ENCODE measurements at places on chromosomes 7 and 10. TPM values are rescaled to one million over a fixed set of nuclear protein-coding genes. Genes with fewer than 3 reads are reported as not detected.

The ARMC3 gene
- 0.33 TPM for total RNA-seq

The OR2A5 gene
- not detected for total RNA-seq

The SPDYE2B gene
- not detected for total RNA-seq

The ZC3HAV1L gene
- total RNA-seq = 12.5 TPM

The PNLIPRP3 gene
- 0.66 TPM for total RNA-seq

The PPP1R9A gene
- total RNA-seq = 19.3 TPM

The DOCK1 gene
- total RNA-seq = 69.2 TPM

The ZNF488 gene
- not detected for total RNA-seq

The CRYGN gene
- total RNA-seq = not detected

DNA sequence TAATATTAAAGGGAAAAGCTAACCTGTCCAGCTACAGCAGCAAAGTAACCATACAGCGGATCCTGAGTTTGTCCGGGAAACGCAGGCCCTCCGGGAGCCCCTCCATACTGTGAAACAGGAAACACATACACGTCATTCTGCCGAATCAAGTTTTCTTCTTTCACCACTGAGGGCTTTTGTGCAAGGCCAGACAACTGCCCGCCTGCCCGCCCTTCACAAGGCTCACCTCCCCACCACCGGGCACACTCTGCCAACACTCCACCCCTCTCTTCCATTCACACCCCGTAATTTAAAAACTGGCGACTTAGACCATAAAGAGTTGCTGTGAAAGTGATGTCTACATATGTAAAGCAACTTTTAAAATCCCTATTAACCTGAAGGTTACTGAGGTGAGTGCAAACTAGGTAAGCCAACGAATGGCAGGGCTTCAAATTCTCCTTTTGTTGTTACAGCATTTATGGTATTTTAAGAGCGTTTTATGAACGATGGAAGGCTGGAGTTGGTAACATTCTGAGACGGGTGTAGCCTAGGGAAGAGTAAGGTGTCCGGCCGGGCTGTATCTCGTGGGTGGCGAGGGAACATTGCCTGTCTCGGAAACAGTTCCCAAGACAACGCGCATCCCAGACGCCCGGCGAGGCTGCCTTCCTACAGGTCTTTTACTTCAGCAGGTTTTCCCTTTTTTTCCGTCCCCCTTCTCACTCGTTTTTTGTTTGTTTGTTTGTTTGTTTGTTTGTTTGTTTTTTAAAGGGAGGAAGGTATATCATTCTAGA, 817 bp downstream of the SRI start:
- DNase-seq = peak; percentile 48

DNA sequence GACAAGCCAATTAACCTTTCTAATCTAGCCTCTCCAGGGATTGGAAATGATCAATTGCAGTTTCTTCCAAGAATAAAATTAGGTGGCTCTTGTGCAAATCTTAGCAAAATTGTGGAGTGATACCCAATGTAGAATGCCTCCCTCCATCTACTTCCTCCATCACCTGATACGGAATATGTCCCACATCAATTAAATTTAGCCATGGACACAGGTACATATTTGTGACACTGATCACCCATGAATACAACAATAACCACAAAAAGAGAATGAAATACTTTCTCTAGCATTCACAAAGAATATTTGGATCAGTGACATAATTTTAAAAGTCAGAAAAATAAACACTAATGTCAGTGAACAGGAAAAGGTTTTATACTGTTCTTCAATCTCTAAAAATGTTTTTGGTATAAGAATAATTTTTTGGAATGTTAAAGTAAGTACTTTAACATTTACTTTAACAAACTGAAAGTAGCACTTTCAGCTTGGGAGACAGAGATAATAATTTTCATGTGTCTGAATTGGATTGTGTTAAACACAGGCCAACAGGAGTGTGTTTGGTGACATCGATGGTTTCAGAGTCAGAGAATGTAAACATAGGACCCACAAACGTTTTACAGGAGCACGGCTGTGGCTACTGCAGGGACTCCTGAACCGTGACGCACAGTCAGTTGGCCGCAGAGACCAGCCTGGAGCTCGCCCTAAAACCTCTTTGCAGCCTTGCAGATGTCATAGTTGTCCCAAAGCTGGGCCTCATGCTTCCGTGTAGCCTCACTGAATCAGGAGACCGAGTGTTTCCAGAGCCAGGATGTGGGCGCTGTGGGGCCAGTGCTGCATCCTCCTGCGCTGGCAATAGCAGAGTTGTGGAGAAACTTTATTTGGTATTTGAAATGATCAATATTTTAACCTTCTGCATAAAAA, 7.2 kb downstream of the RBM20 start:
- DNase-seq = no peak

GRCh38 chr7:140915935-140916555, 8.7 kb downstream of the BRAF start:
- no peak for DNase-seq

- DNase-seq = no peak
Observed at GRCh38 chr7:32140210-32140939, 70.2 kb upstream of the PDE1C start.

- DNase-seq = peak; percentile 31
Observed at GRCh38 chr10:90857635-90858460, at the start of gene HTR7. Gene HTR7 (minus strand): TSS chr10:90858039. CDS start chr10:90857671, 368 bp downstream.

- no peak for DNase-seq
Observed at GRCh38 chr7:133132906-133133305, 51.0 kb upstream of the CHCHD3 start.

DNA sequence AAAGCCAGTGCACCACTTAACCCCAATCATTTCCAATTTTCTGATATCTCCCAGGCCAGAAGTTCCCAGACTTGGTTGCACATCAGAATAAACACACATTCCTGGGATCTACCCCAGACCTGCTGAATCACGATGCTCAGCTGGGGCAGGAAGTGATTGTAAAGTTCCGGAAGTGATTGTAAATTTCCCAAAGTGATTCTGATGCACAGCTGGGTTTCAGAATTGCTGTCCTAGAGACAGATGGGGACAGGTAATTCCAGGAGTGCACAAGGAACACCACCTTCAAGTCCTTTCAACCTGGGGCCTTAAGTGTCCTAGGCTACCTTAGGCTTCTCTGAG, 104.2 kb upstream of the EEPD1 start:
- DNase-seq = no peak

DNA sequence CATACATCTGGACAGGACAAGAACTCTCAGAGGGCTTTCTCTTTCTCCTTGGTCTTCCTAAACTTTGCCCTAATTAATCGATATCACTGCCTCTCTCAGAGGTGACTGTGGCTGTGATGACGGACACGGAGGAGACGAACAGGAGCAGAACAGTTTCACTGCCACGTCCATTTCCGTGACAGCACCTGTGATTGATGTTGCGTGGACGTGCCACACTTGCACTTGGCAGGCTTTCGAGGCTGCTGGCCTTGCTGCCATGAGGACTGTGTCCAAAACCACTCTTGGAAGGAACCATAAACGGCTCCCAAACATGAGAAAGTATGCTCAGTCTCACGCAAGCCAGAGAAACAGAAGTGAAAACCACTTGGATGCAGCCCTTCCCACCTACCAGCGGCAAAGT, 308.1 kb downstream of the DNAJB6 start:
- no peak for DNase-seq

DNA sequence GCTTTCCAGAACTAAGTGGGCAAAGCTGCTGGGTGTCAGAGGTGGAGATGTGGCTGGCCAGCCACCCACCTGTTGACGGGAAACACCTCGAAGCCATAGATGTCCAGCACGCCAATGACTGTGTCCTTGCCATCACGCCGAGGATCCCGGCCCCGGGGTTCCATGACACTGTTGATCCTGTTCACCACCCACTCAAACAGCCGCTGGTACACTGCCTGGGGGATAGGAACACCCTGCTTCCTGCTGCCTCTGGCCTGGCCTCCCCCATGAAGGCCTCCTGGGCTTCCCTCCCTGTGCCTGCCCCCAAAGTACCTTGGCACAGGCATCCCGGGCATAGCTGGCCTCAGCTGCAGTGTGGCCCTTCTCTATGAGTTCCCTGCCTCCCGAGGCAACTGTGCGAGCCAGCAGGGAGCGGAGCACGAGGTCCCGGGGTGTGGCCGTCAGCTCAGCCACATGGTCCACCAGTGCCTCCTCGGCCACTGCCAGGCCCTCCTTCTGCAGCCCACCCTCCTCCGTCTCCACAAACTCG, 8.2 kb downstream of the MYO1G start:
- no peak for DNase-seq

GRCh38 chr10:119216127-119216526, 8.8 kb downstream of the GRK5 start:
- DNase-seq = no peak

DNA sequence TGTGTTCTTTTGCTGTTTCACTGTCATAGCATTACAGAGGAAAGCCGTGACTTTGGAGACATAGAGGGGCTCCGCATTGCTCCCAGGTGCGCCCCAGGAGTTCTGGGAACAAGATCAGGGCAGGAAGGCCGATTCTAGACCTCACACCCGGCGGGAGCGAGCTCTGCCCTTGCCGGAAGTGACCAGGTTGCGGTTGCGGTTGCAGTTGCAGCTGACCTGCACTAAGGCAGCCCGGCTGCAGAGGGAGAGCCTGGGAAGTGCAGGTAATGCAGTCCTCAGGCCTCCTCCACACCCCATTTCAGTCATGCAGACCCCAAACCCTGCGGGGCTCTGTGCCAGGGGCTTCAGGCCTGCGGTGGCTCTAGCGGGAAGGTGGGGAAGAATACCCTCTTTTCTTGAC, 130.0 kb upstream of the LANCL2 start:
- no peak for DNase-seq

DNA sequence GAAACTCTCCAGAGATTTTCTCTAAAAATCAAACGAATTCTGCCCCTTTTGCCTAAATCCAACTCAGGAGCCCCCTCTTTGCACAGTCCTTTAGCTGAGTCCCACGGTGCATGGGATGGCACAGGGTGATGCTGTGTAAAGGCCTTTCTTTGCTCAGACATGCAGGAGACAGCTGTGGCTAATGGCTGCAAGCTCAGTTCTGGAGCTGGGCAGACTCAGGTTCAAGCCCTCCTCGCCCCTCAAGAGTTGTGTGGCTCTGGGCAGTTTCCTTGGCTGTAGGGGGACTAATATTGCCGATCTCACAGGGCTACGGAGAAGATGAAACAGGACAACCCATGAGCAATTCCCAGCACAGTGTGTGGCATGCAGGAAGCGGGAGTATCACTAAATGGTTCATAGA, 42.6 kb downstream of the CLEC2L start:
- DNase-seq = no peak

GRCh38 chr10:90480466-90480865, 377.4 kb downstream of the HTR7 start:
- no peak for DNase-seq

- no peak for DNase-seq
Observed at GRCh38 chr10:77911535-77912123, 14.9 kb downstream of the DLG5 start.

DNA sequence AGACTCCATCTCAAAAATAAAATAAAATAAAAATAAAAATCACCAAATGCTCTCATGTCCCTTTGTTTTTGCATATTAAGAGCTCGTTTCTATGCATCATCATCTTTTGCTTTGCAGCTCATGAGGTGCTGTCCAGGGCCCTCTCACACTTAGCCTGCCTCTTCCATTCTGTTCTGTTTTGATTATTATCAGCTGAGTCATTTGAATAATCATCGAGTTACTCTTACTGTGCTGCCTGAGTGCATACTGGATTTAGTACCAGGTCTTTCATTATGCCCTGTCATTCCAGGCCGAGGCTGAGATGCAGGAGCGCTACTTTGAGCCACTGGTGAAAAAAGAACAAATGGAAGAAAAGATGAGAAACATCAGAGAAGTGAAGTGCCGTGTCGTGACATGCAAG, 33.0 kb downstream of the UCMA start:
- DNase-seq = no peak

DNA sequence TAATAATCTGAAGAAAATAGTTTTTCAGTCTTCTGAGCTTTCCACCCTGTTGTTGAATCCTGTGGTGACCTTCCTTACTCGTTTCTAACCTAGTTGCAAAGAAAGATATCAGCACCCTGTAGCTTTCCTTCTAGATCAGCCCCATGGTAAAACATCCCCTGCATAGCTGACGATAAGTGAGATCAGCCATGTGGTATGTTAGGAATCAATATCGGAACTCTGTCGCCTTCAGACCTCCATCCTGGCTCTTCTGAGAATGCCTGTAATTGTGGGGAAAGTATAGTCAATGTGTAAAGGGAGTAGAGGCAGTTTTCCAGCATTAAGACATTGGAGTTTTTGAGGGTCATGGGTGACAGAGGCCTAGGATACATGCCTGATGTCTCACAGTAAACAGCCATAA, 151.8 kb downstream of the LRRC4 start:
- no peak for DNase-seq

DNA sequence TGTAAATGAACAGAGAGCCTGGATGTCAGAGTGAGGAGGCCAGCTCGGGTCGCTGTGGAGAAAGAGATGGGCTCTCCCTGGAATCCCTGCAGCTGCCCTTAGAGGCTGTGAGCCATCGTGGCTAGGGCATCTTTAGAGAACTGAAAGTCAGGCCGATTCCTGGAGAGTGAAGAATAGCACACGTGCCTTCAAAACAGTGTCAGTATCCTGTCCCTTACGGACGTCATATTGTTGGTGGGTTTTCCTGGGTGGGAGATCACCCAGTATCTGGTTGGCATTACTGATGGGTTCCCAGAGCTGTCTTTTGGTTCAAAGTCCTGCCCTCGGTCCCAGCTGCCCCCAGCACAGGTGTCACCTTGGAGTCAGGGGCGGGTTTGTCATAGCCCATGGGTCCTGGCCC, 25.3 kb downstream of the IKZF1 start:
- no peak for DNase-seq

- DNase-seq = no peak
Observed at GRCh38 chr7:67678419-67678818, 681.8 kb downstream of the TYW1 start.

DNA sequence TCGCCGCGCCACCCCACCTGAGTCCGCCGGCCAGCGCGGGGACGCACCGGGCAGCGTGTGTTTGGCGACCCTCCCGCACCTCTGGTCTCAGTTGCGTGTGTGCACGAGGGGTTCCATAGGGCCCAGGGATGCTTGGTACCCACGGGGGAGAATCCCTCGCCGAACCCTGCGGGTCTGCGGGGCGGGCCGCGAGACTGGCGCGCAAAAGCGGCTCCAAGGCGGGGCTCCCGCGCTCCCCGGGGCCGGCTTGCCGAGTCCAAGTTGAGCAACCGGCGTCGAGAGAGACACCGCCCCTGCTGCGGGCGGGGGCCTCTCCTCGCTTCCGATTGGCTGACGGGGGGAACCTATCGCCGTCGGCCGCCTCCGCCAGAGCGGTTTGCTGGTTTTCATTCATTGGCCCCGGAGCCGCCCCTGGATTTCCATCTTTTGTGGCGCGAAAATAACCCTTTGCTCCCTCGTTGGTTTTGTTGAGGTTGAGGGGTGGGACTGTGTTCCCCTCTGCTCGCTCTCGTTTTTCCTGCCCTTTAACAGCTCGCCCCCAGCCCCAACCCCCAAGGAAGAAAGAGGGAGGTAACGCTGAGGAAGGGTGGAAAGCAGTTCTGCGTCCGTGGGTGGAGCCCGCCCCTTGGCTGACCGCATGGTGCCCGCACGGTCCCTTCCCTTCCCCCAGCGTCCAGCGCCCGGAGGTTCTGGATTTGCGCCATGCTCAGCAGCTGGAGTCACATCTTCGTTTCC, 4.0 kb upstream of the IGF2BP3 start:
- DNase-seq = no peak

GRCh38 chr10:91798649-91799611, 704 bp downstream of the TNKS2 start:
- no peak for DNase-seq

GRCh38 chr10:10327934-10328333, 689.7 kb upstream of the CELF2 start:
- no peak for DNase-seq

Measured in breast epithelium (tissue), 4 donors.